ENCODE measurements at places on chromosomes 5 and 9.

DNA sequence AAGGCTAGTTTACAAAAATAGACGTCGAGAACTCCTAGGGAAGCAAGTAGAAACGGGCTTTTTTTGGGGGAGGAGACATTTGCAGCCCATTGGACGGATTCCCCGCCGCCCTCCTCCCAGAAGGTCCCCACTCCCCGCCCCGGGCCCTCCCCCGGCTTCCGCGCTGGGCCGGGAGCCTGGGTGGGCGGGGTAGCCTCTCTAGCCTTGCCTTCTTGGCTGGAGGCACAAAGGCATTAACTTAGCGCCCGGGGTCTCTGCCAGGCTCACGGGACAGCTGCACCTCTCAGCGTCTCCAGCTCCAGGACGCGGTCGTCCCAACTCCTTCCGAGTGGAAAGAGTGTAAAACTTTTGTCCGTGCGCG lies at the start of gene DMRTA1:
Gene DMRTA1, plus strand, starts transcription at position 236 of the 361 bp plus-strand sequence. CDS start 242 bp downstream, outside the sequence.
- DNase-seq = no peak

GRCh38 chr5:14424011-14424685 lies 157.4 kb upstream of the OTULINL start:
- DNase-seq = no peak

- DNase-seq = no peak
These were observed 190.4 kb upstream of the VCAN start for GRCh38 chr5:83281176-83281575.

- DNase-seq = no peak
These were observed 63.0 kb downstream of the APBA1 start for GRCh38 chr9:69609156-69609555.

DNA sequence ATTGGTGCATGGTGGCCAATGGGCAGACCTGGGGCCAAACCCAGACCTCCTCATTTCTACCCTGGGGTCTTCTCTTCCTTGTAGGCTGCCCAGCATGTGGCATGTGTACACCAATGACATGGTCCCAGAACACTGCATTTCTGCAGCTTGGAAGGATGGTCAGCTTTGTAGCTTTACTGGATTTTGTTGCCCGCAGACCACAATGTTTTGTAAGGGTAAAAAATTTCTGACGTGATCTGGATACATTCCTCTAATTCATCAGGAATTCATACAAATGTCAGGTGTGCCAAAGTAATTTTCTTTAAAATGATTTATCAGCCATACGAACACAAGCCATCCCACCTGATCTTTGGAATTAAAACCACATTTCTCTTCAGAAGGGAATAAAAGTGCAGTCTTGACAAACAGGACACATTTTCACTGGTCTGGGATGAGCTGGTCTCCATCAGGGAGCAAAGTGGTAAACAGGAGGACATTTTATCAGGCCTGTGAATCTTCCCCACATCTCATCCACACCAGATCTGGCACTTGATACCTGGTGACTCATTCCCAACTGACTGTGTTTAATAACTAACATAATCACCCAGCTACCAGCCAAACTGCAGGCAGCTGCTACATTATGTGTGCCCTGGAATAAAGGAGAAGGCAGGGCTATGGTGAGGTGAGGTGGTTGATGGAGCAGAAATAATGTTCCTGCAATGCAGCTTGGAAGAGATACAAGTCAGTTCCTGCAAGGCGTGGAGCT lies 103.9 kb downstream of the SPOCK1 start:
- peak; percentile 23 for DNase-seq

DNA sequence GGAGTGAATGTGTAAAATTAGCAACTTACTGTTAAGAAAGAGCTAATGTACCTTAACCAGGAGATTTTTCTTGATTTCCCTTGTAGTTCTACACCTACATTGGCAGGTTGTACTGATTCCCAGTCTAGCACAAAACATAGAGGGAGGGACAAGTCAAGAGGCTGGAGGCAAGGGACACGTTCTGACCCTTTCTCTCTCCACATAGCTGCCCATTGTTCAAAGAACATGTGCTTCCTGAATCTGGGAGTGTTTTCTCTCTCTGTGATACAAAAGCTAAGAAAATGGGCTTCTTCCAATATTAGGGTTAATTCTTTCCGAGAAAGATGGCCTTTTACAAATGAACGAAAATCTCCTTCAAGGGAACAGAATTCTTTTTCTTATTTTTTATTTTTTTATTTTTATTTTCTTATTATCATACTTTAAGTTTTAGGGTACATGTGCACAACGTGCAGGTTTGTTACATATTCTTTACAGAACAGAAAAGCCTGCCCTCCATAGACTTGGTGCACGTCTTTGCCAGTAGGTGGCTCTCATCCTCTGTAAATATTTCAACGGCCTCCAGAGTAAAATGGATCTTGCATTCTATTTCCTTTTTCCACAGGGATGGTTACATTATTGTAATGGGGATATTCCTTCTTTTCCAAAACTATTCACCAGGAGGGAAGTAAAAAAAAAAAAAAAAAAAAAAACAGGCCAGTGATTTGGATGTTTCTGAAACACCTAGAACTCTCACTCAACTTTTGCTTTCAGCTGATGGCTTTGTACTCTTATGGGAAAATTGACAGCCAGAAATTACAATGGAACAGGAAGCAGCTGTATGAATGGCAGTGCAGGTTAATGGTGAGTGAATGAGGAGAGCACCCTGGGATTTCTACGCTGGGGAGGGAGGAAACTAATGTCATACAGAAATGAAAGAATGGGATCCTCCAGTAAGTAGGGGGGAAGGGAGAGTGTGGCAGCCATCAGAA lies 13.1 kb upstream of the IFNA5 start:
- DNase-seq = no peak

DNA sequence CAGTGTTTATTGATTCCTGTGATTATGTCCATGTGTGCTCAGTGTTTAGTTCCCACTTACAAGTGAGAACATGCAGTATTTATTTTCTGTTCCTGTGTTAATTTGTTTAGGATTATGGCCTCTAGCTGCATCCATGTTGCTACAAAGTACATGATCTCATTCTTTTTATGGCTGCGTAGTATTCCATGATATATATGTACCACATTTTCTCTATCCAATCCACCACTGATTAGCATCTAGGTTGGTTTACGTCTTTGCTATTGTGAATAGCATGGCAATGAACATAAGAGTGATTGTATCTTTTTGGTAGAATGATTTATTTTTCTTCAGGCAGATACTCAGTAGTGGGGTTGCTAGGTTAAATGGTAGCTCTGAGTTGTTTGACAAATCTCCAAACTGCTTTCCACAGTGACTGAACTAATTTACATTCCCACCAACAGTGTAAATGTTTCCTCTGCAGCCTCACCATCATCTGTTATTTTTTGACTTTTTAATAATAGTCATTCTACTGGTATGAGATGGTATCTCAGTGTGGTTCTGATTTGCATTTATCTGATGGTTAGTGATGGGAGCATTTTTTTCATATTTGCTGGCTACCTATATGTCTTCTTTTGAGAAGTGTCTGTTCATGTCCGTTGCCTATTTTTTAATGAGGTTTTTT lies 47.5 kb upstream of the ELL2 start:
- no peak for DNase-seq

DNA sequence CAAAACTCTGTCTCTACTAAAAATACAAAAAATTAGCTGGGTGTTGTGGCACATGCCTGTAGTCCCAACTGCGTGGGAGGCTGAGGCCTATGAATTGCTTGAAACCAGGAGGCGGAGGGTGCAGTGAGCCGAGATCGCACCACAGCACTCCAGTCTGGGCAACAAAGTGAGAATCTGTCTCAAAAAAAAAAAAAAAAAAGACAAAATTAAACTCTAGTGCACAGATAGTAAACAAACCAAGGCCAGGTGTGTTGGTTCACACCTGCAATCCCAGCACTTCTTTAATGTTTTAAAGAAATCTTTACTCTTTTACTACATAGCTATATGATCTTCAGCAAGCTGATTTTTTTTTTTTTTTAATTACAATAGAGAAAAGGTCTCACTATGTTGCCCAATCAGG lies 8.4 kb downstream of the ZCCHC10 start:
- no peak for DNase-seq

GRCh38 chr9:113979343-113980127 lies 98.6 kb downstream of the AMBP start:
- DNase-seq = no peak

GRCh38 chr5:124743602-124744169 lies 2.8 kb downstream of the ZNF608 start:
- DNase-seq = no peak

- DNase-seq = peak; percentile 96
These were observed 65.0 kb upstream of the ANGPTL2 start for GRCh38 chr9:127187231-127187956.

DNA sequence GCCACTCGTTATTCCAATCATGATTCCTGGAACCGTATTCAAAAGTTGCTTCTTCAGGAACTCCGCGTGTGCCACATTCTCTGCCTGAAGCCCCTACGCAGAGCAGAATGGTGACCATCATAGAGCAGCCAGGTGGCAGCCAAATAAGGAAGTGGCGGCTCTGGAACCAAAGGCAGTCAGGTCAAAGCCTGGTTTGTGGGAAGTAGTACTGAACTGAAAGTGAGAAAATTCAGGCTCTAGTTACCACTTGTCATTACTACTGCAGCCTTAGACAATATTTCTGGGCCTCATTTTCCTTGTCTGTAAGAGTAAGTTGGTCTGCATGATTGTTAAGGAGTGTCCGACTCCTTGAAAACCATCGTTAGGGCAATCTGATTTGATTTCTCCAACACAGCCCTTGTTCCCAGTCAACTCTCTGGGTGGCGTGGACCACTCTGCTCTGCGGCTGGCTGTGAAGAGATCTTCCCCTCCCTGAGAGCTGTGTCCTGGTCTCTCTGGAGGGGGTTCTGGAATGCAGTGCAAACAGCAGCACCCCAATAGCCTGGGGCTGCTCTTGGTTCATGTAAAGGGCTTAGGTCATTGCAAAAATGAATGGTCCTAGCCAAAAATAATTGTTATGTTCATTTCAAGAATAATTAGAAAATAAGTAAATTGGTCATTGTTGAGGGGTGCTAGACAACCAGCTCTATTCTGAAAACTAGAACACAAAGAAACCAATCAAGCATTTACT lies 102.4 kb downstream of the MED27 start:
- DNase-seq = no peak

GRCh38 chr5:66540078-66540477 lies 56.1 kb upstream of the MAST4 start:
- no peak for DNase-seq

- no peak for DNase-seq
These were observed 176.6 kb upstream of the KCNN2 start for GRCh38 chr5:114185274-114185673.

DNA sequence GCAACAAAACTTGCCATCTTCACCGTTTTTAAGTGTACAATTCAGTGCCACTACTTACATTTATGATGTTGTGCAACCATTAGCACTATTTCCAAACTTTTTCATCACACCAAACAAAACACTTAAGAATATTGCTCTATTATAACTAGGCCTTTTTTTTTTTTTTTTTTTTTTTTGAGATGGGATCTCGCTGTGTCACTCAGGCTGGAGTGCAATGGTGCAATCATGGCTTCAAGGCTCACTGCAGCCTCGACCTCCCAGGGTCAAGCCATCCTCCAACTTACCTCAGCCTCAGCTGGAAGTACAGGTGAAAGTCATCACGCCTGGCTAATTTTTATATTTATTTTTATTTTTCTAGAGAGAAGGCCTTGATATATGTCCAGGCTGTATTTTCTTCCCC lies 22.3 kb upstream of the LMNB1 start:
- no peak for DNase-seq

GRCh38 chr5:68287976-68288706 lies 72.6 kb downstream of the PIK3R1 start:
- no peak for DNase-seq

GRCh38 chr9:17837965-17838364 lies 259.1 kb downstream of the SH3GL2 start:
- DNase-seq = no peak

DNA sequence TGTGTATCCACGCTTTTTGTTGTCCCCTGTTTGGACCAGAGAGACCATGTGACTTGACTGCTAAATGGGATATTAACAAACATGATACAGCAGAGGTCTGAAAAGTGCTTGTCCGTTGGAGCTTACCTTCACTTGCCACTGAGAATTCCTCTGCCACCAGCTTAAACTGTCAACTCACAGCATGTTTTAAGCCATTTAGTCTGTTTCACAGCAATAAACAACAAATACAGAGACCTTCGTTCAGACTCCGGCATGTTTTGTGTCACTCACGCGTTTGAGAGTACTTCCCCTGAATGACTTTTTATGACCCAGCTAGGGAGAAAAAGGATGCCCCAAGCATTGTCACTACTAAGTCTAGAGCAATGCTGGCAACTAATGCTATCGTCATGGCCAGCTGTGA lies 173.8 kb downstream of the PTPRD start:
- DNase-seq = no peak

- DNase-seq = no peak
These were observed 248.8 kb upstream of the DMRT1 start for GRCh38 chr9:592733-593132.

- no peak for DNase-seq
These were observed 61.4 kb upstream of the AFAP1L1 start for GRCh38 chr5:149210225-149210624.

- DNase-seq = no peak
These were observed 32.5 kb upstream of the ERBIN start for GRCh38 chr5:65893749-65894430.

All from BJ (cell line).